ENCODE measurements at places on chromosomes 3 and 15. TPM values are rescaled to one million over a fixed set of nuclear protein-coding genes. Genes with fewer than 3 reads are reported as not detected.

DNA sequence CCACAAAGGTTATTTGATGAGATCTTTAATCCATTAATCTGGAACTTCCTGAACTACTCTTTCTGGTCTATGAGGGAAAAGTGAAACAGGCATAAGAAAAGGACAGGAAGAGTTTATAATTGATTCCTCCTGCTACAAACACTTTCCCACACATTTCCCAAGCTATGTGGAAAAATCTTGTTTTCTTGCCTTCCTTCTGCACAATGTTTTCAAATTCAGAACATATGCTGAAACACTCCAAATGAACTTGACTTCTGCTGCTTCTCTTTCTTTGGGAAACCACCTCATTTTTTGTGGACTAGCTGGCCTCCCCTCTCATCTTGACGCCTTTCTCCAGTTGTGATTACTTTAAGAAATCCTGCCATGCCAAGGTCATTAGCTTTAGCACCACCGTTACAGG is 100.7 kb upstream of the PTPRG start:
- DNase-seq: no peak

- DNase-seq: no peak
Measured at GRCh38 chr3:99873269-99874102, 55.8 kb downstream of the CMSS1 start.

GRCh38 chr3:146339349-146339748 is 88.4 kb upstream of the PLSCR4 start:
- no peak for DNase-seq

Gene SNX22
- total RNA-seq: 0.60 TPM

Gene SLC25A20
- 23.6 TPM for total RNA-seq

All from activated T-cell treated with anti-CD3 and anti-CD28 coated beads, Interleukin-2, amount 50 U/mL, for 72 hours (primary cell).